Stimulated activated memory B cell treated with anti-CD40 and anti-IgM and Interleukin-4, amounts not matched to agents 10 μg/mL and 1 μg/mL and 100 μg/mL, for 72 hours (primary cell): ENCODE measurements at places on chromosomes 6 and 20.
A peak's percentile ranks its signal among the peaks of the same experiment; 100 is the strongest.

GRCh38 chr6:159093609-159094443 is 49.0 kb upstream of the TAGAP start:
- ATAC-seq, result no peak

DNA sequence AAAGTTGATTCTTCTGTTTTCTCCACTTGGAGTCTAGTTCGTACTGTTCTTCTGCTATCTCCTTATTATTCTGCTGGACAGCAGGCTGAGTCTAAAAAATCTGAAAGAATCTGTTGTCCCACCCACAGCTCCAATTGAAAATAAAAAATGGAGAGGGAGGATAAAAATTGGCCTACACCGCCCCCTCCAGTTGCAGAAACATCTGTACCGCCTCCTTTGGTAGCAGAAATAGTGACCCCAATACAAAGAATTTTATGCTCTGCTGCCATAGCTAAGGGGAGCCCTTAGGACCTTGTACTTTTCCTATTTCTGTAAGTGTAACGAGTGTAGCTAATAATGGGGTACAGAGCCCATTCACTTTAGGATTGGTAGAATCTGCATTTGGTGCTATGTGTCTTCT is 4.9 kb upstream of the FKBP1A start:
- no peak for ATAC-seq

DNA sequence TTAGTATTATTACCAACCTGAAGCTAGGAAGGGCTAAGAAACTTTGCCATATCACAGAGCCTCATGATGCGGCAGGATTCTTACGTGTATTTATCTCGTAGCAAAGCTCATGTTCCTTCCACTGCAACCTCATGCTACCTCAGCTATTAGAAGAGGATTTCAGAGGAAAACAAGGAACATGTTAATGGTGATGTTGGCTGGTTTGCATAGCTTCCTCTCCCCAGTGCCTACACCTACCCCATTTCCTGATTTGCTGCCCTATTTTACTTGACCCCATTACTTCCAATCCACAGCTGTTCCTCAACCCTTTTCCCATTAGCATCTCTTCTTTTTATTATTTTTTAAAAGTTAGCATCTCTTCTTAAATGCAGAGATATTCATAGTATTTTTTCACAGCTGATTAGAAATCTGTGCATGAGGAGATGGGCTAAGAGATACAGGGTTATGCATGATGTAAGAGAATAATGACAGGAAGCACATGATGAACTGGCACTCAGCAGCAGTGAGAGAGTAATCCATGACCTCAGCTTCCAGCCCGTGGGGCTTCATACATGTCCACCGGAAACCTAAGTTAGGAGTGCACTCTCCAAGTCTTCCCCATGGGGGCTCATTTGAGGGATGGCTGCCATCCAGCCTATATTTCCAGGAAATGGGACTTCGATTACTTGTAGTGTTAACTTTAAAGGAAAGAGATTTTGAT is 106.1 kb upstream of the ASF1A start:
- no peak for ATAC-seq

- no peak for ATAC-seq
Observed at GRCh38 chr20:47691625-47692024, 93.7 kb downstream of the SULF2 start.

DNA sequence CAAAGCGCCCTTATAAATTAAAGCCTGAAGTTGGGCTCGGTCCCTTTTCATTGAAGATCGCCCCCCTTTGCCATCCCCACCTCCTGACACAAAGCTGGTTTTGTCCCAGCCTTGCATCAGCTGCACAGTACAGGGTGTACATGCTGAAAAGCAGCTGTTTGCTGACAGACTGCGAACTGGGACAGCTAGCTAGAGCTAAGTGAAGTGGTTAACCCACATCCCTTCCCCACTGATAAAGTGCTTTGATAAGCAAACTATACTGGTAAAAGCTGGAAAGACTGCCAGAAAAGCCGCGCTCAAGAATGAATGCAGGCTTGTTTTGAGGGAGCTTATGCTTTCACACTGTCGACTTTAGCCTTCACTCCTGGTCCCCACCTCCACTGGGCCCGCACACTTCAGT is 207.3 kb downstream of the GMDS start:
- no peak for ATAC-seq

DNA sequence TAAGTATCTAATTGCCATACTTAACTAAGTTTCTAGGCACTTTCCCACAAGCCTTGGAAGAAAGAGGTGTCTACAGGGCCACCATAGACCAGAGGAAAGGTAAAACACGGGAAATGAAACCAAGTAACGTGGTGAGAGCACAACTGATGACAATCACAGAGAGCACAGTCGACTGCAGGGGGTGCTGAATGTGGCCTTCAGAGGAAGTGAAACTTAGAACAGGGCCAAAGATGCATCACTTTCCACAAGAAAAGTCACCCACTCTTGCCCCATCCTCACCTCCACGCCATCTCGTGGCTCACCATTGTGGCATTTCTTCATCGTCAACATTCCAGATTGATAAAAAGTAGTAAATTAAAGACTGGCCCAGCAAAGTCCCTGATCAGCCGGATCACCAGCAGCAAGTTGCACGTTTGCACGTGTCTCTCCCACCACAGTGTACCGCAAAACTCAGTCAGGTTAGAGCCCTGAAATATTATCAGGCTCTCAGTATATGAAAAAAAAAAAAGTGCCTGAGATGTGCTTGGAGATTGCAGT is 31.4 kb downstream of the HIVEP2 start:
- peak; percentile 99 for ATAC-seq

GRCh38 chr20:16272780-16273360 is 300.4 kb downstream of the KIF16B start:
- ATAC-seq, result no peak

DNA sequence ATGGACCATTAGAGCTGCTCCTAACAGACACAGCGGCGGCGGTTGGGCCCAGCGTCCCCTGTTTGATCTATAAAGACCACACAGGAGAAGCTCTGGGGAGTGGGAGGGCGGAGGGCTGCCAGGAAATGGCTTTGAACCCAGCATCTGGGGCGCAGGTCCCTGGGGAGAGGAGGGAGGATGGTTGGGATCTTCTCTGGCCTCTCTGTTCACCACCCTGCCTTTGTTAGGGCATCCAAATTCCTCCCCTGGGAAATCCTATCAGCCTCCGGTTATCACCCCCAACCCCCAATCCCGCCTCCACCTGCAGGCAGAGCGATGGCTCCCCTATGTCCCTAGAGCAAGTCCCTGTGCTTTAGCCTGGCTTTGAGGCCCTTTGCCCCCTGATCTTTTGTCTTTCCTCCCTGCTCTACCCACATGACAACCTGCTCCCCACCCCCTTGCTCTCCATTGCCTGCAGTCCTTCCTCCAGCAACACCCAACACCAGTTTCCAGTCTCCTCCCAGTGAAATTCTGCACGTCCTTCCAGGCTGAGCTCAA is 7.1 kb downstream of the XKR7 start:
- no peak for ATAC-seq

DNA sequence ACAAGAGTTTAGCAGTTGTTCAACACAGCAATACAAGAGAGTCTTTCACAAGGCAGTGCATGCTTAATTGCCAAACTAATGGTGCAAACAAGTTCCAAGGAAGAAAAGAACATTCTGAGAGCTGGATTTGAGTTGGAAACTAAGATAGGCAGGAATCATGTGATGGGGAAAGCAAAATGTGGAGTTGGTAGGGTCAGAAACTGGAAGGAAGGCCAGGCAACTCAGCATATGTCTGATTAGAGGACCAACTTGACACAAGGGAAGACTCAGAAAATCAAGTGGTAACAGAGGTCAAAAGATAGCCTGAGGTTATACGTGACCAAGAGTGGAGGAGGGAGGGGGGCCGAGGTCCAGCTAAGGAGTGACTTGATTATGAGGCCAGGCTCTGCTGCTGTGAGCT is 117.3 kb downstream of the SMLR1 start:
- no peak for ATAC-seq

- no peak for ATAC-seq
Observed at GRCh38 chr6:132214716-132215115, 186.6 kb downstream of the MOXD1 start.

DNA sequence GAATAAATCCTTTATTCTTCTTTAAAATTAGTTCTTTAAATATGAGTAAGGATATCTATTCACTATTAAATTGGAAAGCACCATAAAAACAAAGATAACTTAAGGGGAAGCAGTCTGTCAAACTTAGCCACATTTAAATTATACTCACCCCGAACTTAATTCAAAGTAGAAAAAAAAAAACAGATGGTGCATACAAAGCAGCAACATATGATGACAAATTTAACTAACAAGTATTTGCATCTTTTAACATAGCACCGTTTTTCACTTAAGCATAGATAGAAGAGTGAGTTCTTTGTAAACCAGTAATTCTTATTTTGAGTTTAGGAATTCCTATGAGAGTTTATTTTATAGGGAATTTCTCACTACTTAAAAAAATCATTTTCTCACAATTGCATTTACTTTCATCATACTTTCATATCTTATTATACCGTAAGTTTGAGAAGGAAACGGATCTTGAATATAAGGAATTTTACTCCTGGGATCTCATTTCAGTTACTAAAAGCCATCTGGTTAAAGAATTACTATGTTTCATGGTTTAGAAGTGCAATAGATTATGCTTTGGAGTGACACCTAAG is 828.2 kb upstream of the MAP3K7 start:
- ATAC-seq, result no peak

- ATAC-seq, result no peak
Observed at GRCh38 chr6:137008204-137008603, 36.6 kb downstream of the IL20RA start.

GRCh38 chr6:37830225-37830624 is 10.7 kb downstream of the ZFAND3 start:
- peak; percentile 62 for ATAC-seq

DNA sequence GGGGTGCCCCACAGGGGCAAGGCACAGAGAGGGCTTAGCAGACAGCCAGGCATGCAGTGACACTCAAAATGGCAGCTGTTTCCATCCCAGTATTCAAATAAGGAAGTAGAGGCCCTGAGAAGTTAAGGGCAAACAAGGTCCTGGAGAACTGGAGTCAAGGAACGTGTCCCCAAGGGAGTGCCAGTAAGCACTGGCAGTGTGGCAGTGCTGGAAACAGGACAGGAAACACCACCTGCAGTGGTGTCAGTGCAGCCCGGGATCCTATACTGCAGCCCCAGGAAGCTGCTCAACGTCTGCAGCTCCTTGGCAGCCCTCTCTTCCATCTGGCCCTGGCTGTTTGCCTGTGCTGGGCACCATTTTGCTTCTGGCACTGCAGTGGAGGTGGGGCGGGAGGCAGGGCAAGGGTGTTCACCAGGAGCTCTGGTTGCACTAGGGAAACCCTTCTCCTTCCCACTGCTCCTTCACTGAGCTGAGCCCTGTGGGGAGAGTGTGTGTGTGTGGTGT is 56.3 kb downstream of the EDN3 start:
- no peak for ATAC-seq

- ATAC-seq, result no peak
Observed at GRCh38 chr6:39104528-39104927, 10.5 kb downstream of the SAYSD1 start.

GRCh38 chr6:44234101-44235025 is 11.0 kb downstream of the SLC29A1 start:
- ATAC-seq, result no peak

GRCh38 chr20:37856932-37857660 is 45.8 kb upstream of the VSTM2L start:
- no peak for ATAC-seq

GRCh38 chr6:95679981-95680380 is 102.6 kb downstream of the MANEA start:
- peak; percentile 17 for ATAC-seq

GRCh38 chr6:165726965-165727381 is 63.9 kb upstream of the PDE10A start:
- no peak for ATAC-seq

DNA sequence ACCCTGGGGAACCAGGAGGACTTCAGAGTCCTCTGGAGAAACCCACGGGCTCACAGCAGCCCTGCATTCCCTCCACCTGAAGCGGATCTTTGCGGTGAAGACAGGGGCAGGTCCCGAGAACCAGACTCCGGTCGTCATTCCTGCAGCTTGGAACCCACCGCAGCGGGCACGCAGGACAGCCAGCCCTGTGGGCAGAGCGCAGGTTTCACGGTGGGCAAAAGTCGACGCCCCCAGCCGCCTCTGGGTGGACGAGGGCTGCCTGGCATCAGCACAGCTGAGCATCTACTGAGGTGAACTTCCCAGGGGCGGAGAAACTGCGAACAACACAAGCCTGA is 118.3 kb downstream of the PSMB1 start:
- ATAC-seq, result no peak

DNA sequence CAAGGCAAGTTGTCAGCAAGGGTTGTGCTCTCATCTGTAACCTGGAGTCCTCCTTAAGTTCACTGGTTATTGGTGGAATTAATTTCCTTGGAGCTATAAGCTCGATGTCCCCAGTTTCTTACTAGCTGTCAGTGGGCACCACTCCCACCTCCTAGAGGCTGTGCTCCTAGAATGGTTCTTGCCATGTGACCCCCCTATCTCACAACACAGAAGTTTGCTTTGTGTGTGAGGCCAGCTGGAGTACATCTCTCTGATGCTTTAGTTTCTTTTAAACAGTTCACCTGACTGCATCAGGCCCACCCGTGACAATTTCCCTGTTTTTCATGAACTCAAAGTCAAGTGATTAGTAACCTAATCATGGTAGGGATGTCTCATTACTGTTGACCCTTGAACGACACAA is 179.1 kb upstream of the SCGN start:
- ATAC-seq, result no peak

DNA sequence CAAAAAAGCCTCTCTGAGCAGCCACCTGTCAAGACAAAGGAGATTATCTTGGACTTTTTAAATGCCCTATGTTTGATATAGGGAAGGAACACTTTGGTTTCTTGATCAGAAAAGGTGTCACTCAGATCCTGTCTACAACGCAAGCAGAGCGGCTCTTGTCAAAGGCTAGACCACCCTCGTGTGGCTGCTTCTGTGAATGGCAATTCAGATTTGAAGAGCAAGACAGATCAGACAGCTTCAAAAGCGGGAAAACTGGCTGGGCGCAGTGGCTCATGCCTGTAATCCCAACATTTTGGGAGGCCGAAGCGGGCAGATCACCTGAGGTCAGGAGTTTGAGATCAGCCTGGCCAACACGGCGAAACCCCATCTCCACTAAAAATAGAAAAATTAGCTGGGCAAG is 10.1 kb upstream of the NXT1 start:
- peak; percentile 47 for ATAC-seq

GRCh38 chr6:12009876-12010634 is 2.1 kb upstream of the HIVEP1 start:
- no peak for ATAC-seq

DNA sequence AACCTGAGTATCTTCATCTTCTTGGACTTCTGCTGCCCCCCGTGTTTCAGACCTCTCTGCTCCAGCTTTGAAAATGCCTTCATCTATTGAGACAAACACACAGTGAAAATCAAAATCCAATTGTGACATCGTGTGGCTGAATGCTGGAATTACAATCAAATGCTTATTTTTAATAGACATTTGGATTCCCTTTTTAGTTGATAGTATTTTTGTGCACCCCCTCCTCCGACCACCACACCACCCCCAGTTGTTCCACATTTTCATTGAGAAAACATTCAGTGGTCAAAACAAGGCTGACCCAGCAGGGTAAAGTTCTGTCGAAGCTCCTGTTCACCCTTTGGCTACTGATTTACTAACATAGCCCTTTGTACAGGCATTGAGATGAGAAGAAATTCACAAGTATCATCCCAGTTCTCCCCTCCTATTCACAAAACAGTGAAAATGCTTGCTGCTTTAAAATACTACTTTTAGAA is 79.0 kb downstream of the NRSN1 start:
- no peak for ATAC-seq
